ENCODE measurements at places on chromosomes 13 and 19.

DNA sequence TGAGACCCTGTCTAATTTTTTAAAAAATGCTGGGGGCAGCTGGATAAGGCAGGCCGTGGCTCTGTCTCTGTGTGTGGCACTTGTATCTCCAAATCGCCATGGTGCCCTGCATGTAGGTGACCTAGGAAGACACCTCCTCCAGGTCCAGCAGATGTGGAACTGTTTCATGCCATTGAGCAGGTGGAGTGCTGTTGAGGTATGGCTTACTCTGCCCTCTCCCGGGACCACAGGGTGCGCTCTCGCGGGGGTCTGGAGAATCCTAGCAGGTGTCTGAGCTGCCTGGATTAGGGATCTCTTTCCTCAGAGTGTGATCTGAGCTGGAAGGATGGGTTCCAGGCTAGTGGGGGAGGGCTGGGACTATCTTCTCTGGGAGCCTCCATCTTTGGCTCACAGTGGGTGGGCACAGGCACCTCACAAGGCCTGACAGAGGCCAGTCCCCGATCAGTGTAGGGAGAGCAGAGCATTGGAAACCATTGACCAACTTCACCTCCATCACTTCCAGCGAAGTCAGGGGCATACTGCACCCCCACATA lies 67.7 kb upstream of the TM9SF2 start:
- no peak for DNase-seq

DNA sequence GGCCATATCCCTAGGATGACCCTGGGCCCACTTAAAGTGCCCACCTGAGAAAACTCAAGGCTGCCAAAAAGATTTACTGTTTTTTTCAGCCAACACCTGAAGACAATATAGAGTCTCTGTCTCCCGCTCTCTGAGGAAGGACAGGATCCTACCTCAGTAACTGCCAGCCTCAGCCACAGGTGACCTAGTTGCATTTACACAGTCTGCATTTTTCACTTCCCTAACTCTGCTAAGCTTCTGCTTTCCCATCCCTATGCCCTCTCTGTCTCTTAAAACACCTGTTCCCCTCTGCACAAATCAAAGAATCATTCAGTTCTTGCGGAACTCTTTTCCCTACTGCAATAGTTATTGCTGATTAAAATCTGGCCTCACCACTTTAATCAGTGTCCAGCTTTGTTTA lies 609.5 kb downstream of the UQCRFS1 start:
- no peak for DNase-seq

GRCh38 chr13:20921572-20921971 lies 19.0 kb upstream of the XPO4 start:
- DNase-seq: no peak

DNA sequence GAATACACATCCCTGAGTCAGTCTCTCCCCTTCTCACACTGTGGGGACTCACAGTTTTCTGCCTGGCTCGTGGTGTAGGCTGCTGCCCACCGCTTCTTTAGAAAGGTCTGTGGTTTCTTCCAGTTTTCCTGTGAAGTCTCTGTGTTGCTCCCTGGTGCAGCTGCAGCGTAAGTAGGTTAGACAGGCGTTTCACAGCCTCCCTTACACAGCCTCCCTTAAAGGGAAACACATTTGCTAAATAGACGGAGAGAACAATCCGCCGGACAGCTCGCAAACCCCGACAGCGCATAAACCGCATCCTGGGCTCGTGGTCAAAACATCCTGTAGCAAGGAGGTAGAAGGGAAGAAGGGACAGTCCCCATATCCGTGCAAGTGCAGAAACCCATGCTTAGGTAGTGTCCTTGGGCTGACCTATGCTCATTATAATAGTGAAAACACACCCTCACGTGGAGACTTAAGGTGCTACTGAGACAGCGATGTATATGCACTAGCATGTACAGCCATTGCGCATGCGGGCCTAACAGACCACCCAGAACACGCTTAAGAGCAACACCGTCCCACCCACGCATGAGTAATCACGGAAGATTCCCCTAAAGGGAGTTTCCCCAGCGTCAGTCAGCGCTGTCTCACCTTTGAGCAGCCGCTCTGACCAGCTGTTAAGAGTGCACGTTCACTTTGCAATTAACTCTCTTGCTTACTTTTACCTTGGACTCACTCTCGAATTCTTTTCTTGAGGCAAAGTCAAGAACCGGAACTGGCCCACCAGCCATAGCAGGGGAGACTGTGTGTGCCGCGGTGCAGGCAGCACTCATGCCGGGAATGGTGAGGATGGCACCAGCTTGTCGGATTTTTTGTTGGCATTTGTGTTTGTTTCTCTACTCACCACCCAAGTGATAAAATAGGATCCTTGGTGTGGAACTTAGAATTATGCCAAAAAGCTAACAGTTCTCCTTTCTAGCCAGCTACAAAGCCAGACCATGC lies 16.6 kb downstream of the SIGLEC8 start:
- no peak for DNase-seq

GRCh38 chr19:15672580-15673175 lies at the start of gene CYP4F12:
Gene CYP4F12, plus strand, starts transcription at chr19:15673087. Its CDS starts 443 bp downstream, at chr19:15673530.
- no peak for DNase-seq

- no peak for DNase-seq
These were observed 12.3 kb upstream of the ZBTB32 start for GRCh38 chr19:35692010-35692409.

- peak; percentile 7 for DNase-seq
These were observed 611.4 kb downstream of the PCDH9 start for GRCh38 chr13:66618702-66619101.

DNA sequence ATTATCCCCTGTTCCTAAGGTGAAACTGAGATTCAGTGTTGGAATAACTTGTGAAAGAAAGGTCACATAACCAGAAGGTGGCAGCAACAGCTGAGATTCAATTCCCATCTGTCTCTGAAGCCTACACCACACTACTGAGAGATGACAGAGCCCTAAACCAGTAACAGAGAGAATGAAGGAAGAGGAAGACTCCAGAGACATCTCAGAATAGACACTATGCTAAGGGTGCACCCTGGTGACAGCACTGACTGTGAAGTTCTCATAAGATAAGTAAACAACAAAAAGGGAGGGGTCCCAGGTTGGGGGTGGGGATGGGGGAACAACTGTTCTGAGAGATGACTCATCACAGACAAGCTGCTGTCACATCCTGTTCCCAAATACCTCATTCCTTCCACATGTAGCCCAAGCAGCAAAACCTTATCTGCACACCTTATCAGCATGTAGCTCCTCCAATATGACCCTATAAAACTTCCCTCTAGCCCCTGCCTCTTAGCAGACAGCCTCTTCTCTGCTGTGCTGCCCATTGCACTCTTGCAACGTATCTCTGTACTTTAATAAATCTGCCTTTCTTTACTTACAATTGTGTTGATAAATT lies 46.5 kb downstream of the UTP14C start:
- peak; percentile 42 for DNase-seq

GRCh38 chr13:114219392-114219791 lies 15.3 kb upstream of the CDC16 start:
- DNase-seq: no peak

DNA sequence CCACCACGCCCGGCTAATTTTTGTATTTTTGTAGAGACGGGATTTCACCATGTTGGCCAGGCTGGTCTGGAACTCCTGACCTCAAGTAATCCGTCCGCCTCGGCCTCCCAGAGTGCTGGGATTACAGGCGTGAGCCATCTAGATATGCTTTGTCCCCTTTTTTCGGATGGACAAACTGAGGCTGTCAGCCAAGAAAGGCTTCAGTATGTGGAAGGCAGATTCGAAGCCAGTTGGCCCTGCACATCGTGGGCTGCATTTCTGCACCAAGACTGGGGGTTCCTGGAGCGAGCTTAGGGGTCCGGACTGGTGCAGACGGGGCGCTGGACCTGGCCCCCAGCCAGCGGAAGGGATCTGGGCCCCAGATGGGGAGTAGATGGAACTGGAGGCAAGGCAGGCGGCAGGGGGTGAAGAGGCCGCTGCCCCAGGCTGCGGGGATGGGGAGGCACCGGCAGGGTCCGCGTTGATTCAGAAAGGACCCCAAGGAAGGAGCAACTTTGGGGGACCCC lies 9.7 kb upstream of the JUND start:
- DNase-seq: no peak

- DNase-seq: no peak
These were observed 24.2 kb upstream of the GATAD2A start for GRCh38 chr19:19381007-19381926.

Measured in AG20443 (cell line).